ENCODE measurements at places on chromosomes 3 and 15. TPM values are rescaled to one million over a fixed set of nuclear protein-coding genes. Genes with fewer than 3 reads are reported as not detected.

The AQP9 gene
- total RNA-seq, result 0.60 TPM

The PML gene
- total RNA-seq, result 28.8 TPM

The TM4SF1 gene
- total RNA-seq, result 125 TPM

The CACNA1D gene
- 0.52 TPM for total RNA-seq

The SLC22A14 gene
- 0.24 TPM for total RNA-seq

The KLHL6 gene
- 0.76 TPM for total RNA-seq

The SCN11A gene
- total RNA-seq, result 0.04 TPM

The XIRP1 gene
- total RNA-seq, result not detected

The HTD2 gene
- total RNA-seq, result 8.1 TPM

The SHC4 gene
- total RNA-seq, result not detected

The FAN1 gene
- 8.3 TPM for total RNA-seq

The ANKUB1 gene
- total RNA-seq, result not detected

The DPPA4 gene
- not detected for total RNA-seq

The RTP4 gene
- 1.8 TPM for total RNA-seq

The IL5RA gene
- not detected for total RNA-seq

The P4HTM gene
- total RNA-seq, result 8.4 TPM

The GOLGA8R gene
- 1.8 TPM for total RNA-seq

The SYNM gene
- 6.0 TPM for total RNA-seq

The LRRIQ4 gene
- total RNA-seq, result not detected

The ZNF80 gene
- total RNA-seq, result not detected

The FBXO40 gene
- total RNA-seq, result not detected

The NMNAT3 gene
- total RNA-seq, result 5.4 TPM

The CYP1A2 gene
- total RNA-seq, result not detected

The EIF4E3 gene
- 15.7 TPM for total RNA-seq
